Left forelimb (tissue), 1 donor: ENCODE measurements at places on chromosomes 2 and 18.

DNA sequence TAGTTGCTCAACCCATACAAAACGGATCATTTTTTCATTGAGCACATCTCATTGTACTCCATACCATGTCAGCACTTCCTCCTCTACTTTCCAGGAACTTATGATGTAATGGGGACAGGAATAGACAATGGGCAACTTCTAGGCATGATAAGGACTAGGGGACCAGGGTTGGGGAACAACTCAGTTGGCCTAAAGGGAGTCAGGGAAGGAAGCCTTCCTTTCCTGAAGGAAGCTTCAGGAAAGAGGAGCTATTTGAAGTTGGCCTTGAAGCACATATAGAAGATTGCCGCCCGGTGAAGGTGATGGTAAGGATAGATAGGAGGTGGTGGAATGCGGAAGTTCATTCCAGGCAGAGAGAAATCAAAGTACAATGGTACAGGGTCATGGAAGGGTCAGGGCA, 283.9 kb downstream of the SLC8A1 start:
- no peak for DNase-seq

- DNase-seq: no peak
Measured at GRCh38 chr2:105102001-105102400, 64.1 kb downstream of the MRPS9 start.

- DNase-seq: no peak
Measured at GRCh38 chr2:126515471-126515870, 140.5 kb upstream of the GYPC start.

- no peak for DNase-seq
Measured at GRCh38 chr18:60560071-60560470, 187.5 kb upstream of the MC4R start.

DNA sequence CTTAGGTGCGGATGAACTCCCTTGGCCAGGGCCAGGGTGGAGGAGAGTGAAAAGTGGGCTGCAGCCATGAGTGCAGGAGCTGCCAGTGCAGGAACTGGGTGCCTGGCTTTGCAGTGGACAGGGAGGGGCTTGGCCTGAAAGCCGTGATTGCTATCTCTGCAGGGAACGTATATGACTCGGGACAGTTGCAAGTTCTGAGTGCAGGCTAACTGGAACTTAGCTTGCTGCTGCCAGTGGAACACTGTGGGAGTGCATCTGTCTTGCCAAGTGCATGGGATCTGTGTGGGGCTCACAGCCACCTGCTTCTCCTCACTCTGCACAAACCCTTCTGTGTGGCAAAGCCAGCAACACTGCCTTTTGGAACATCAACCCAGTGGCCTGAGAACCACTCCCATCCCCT, 36.9 kb downstream of the FLACC1 start:
- no peak for DNase-seq

DNA sequence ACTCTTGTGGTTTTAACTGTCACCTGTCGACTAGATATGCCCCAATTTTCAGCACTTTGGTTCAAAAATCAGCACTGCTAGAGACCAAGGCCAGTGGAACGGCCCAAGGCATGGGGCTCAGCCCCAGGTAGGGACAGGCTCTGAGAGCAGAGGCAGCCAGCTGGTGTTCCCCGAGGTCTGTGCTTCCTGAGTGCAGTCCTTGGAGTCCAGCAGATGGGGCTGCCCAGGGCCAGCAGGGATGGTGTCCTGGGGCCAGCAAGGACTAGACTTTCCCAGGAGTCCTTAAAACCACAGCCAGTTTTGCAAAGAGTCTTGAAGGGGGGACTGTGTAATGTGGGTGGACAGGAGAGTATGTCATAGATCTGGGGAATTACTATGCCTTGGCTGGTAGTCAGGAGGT, 56.3 kb downstream of the POMC start:
- no peak for DNase-seq
